Nasal cavity respiratory epithelium epithelial cell of viscerocranial mucosa (primary cell): ENCODE measurements at places on chromosomes 3 and 15. TPM values are rescaled to one million over a fixed set of nuclear protein-coding genes. Genes with fewer than 3 reads are reported as not detected.

Gene CHDH
- under 0.01 and 0.21 TPM in 2 replicates for total RNA-seq

Gene CHST2
- 9.9 and 22.9 TPM in 2 replicates for total RNA-seq

Gene MYO5A
- 56.9 and 60.5 TPM in 2 replicates for total RNA-seq

Gene CHRD
- total RNA-seq: not detected in 2 replicates

Gene CCDC54
- total RNA-seq: not detected in 2 replicates
